ENCODE measurements at places on chromosomes 1 and 21. TPM values are rescaled to one million over a fixed set of nuclear protein-coding genes. Genes with fewer than 3 reads are reported as not detected.

DNA sequence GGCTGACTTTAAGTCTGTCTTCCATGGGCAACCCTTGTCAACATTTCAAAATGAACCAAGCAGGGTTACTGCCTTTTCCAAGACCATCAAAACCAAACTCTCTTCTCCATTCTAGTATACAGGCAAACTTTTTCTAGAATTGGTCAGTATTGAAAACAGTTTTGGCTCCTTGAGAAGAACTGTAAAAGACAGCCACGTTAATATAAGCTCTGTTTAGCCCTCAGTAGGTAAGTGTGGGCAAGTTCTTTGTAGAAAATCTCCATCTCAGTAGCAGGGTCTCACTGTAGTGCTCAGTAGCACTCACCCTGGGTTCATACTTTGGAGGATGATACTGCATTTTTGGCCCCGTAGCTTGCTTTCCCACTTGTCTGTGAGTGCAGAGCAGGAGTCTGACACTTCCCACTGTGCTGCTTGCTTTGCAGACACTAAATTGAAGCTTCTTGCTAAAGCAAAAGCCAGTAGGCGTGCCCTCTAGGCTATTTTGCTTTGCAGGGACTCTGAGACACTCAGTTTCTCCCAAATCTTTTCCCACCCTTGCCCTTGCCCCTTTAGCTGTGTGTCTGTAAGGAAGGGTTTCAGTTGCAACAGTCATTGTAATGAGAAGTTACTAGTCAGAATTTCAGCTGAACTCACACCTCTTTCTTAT, 34.3 kb upstream of the CACYBP start:
- H3K27me3 ChIP-seq: no peaks in the 10 kb centered on the region
- DNase-seq: no peak
- H3K4me3 ChIP-seq: no peak overlapping the region
- peak overlapping the region; percentile 21 for H3K27ac ChIP-seq
- no peaks in the 10 kb centered on the region for H3K36me3 ChIP-seq

The NBPF4 gene
- total RNA-seq: not detected

The PGLYRP3 gene
- not detected for total RNA-seq

DNA sequence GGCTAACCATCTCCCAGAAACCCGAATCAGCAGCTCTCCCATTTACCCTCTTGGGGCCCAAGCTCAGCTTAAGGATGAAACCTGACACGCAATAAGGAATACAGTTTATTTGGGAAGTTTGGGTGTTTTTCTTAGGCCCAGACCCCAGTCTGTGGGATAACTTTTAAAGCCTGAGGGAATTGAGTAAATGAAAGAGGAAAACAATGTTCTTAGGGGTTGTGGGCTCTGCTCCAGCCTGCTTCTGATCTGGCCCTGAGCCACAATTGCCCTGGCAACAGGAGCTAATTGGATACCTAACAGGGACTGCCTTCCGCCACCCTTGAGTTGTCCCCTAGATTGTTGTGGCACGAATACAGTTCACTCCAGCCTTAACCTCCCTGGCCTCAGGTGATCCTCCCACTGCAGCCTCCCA, 20.1 kb downstream of the DYRK3 start:
- no peak overlapping the region for H3K4me3 ChIP-seq
- no peaks in the 10 kb centered on the region for H3K27me3 ChIP-seq
- H3K27ac ChIP-seq: no peak overlapping the region
- H3K36me3 ChIP-seq: no peaks in the 10 kb centered on the region

The MAB21L3 gene
- total RNA-seq: not detected

The FCGR2B gene
- 68.6 TPM for total RNA-seq

DNA sequence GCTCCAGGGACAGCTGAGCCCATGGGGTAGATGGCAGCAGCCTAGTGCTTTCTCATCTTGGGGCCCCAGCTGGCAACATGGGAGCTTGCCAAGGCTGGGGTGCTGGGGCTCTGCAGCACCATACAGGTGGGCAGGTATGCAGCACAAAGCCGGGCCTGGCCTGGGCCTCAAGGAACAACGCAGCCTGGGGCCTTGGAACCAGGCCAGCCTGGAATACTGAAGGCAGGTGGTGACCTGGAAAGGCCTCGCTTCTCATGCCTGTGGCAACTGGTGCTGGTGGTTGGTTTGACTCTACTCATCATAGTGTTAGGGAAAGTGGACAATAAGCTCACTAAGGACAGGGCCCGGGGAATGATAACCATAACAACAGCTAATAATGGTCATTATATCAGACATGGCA, 27.0 kb upstream of the SDHB start:
- H3K36me3 ChIP-seq: no peaks in the 10 kb centered on the region
- no peak overlapping the region for H3K4me3 ChIP-seq
- H3K27me3 ChIP-seq: no peaks in the 10 kb centered on the region
- DNase-seq: no peak
- no peak overlapping the region for H3K27ac ChIP-seq
- H3K4me1 ChIP-seq: no peaks in the 10 kb centered on the region

The TEX38 gene
- total RNA-seq: not detected

GRCh38 chr1:229080361-229080760, 190.6 kb upstream of the RAB4A start:
- H3K36me3 ChIP-seq: no peaks in the 10 kb centered on the region
- H3K27ac ChIP-seq: no peak overlapping the region
- no peak for DNase-seq
- H3K27me3 ChIP-seq: no peaks in the 10 kb centered on the region

The WNT3A gene
- not detected for total RNA-seq

GRCh38 chr1:8671306-8671917, 146.0 kb downstream of the RERE start:
- no peak overlapping the region for H3K4me3 ChIP-seq
- H3K36me3 ChIP-seq: no peaks in the 10 kb centered on the region
- no peak for DNase-seq
- no peaks in the 10 kb centered on the region for H3K27me3 ChIP-seq
- H3K4me1 ChIP-seq: peaks cover 15% of the 10 kb centered on the region
- H3K27ac ChIP-seq: no peak overlapping the region

- H3K4me3 ChIP-seq: no peak overlapping the region
- no peaks in the 10 kb centered on the region for H3K36me3 ChIP-seq
- H3K4me1 ChIP-seq: no peaks in the 10 kb centered on the region
- no peak overlapping the region for H3K27ac ChIP-seq
These were observed 372.4 kb upstream of the PROX1 start for GRCh38 chr1:213615226-213615916.
